ENCODE measurements at places on chromosomes 6 and 20.

DNA sequence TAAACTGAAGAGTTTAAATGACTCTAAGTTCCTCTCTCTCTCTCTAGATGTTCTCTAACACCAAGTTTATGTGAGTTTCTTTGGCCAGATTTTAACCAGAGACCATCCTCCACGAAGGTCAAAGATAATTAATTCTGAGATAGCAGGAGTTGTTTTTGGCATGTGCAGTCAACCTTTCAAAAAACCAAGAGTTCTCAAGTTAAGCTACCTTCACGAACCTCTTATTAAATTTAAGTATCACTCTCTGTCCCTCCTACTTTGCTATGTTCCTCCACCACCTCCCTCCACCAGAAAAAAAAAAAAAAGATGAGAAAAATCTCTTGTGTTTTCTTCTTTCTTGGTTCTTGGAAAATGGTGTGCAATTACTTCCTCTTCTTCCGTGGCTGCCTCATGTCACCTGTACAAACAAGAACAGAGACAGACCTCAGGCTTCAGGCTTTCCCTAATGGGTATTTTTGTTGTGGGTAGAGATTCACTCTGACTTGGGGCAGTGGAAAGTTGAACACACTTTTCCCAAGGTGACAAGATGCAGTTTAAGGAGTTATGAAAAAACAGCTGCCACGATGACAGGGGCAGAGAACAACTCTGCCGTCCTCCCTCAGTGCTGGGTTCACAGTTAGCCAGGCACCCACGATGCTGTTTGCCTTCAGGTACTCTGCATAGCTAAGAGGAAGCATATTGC lies 64.3 kb downstream of the ADTRP start:
- peak; percentile 54 for DNase-seq

- no peak for DNase-seq
Observed at GRCh38 chr6:7033202-7033601, 74.6 kb upstream of the RREB1 start.

- DNase-seq = no peak
Observed at GRCh38 chr6:150719099-150719766, 119.5 kb downstream of the PLEKHG1 start.

DNA sequence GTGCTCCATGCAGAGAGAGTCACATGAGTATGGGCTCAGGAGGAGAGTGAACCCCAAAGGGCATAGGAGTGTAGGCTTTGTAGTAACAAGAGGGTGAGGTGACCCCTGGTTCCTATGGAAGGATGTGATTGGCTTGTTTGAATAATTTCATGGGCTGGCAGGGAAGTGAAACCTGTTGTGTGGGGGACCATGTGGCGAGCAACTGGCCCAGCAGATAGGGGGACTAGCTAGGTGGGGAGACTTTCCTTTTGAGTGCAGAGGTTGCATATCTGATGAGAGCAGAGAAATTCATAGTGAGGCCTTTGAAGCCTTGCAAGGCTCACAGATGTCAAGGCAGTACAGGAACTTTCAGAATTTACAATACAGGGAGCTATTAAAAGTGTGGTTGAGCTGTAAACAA lies 247.9 kb upstream of the SLC35B3 start:
- no peak for DNase-seq

- DNase-seq = no peak
Observed at GRCh38 chr6:166599205-166599604, 12.7 kb upstream of the RAMACL start.

- no peak for DNase-seq
Observed at GRCh38 chr6:34359418-34360158, 32.9 kb downstream of the NUDT3 start.

DNA sequence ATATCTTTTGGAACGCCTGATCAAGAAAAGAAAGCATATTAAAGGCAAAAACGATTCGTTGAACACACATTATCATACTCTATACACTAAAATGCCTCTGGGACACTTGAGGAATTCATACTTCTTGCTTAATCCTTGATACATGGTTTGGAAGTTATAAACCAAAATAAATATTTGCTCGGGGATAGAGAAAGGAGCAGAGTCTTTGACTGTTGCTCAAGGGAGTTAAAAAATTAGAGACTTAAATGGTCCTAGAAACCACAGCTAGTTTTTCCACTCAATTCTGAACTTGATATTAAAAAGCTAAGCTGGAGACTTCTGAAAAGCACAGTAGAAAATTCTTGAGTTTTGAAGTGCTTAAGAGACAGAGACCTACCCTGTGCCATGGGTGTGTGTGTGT lies 98.9 kb downstream of the BCKDHB start:
- no peak for DNase-seq

GRCh38 chr6:34350137-34350933 lies 42.1 kb downstream of the NUDT3 start:
- DNase-seq = no peak

DNA sequence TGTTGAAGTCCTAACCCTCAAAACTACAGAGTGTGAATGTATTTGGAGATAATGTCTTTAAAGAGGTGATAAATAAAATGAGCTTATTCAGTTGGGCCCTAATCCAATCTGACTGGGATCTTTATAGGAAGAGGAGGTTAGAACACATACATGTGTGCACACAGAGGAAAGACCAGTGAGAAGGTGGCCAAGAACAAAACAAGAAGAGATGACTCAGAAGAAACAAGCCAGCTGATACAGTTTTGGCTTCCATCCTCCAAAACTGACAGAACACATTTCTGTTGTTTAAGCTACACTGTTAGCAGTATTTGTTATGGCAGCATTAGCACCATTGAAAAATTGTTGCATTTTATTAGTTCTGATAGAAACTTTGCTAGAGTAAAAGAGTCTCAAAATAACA lies 609.3 kb upstream of the IMPG1 start:
- no peak for DNase-seq

- DNase-seq = peak; percentile 87
Observed at GRCh38 chr6:30828027-30828962, 56.0 kb upstream of the DDR1 start.

DNA sequence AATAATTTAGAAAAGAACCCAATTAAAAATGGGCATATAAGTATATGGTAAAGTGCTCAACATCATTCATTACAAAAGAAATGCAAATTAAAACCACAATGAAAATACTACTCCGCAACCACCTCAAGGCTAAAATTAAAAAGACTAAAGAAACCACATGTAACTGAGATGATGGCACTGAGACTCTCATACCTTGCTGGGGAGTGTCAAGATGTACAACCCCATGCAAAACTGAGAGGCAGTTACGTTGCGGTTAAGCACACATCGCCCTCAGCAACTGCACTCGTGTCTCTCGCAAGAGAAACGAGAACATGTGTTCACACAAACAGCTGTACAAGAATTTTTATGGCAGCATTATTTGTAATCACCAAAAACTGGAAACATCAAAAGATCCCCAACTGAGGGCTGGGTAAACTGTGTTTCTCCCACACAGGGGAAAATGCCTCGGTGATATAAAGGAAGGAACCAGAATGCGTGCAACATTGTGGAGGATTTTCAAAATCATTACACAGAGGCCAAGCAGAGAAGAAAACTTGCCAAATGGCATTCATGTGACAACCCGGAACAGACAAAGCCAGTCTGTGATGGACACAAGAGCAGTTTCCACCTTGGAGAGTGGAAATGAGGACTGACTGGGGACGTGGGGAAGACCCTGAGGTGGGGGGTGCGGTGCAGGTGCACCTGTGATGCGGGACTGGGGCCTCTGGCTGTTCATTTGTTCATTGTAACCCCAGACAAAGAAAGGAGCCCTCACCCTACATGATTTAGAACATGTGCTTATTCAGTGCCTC lies 144.9 kb downstream of the WDR27 start:
- DNase-seq = peak; percentile 42

DNA sequence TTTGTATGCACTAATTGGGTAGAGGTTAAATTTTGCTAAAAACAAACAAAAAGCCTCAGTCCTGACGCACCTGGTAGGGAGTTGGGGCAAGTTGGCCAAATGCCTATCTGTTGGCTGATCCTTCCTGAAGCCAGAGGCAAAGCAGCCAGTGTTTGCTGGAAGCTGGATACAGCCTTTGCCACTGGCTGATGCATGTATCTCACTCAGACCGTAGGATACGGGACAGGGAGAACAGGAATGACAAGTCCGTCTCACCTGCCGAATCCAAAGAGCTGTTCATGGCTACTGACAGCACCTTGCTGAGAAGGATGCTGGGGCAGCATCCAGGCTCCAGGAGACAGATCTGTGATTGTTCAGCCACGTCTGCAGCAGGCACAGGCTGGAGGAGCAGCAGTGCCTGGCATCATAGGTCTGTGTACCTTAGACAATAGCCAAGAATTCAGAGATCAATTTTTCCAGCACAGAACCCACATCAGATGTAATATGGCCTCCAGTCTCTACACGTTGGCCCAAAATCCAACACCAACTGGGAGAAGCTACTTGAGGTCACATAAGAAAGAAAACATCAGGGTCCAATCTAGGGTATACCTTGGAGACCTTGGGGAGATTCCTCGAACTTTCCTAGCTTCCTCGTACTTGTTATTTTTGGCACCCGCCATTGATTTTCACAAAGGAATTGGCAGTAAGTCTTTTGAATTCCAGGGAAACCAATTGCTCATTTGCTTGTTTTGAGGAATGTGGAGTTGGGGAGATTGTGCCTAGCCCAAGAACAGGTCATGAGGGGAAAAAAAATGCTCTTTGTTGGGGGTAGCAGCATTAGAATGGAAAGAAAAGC lies 108.5 kb upstream of the ARMC2 start:
- no peak for DNase-seq

DNA sequence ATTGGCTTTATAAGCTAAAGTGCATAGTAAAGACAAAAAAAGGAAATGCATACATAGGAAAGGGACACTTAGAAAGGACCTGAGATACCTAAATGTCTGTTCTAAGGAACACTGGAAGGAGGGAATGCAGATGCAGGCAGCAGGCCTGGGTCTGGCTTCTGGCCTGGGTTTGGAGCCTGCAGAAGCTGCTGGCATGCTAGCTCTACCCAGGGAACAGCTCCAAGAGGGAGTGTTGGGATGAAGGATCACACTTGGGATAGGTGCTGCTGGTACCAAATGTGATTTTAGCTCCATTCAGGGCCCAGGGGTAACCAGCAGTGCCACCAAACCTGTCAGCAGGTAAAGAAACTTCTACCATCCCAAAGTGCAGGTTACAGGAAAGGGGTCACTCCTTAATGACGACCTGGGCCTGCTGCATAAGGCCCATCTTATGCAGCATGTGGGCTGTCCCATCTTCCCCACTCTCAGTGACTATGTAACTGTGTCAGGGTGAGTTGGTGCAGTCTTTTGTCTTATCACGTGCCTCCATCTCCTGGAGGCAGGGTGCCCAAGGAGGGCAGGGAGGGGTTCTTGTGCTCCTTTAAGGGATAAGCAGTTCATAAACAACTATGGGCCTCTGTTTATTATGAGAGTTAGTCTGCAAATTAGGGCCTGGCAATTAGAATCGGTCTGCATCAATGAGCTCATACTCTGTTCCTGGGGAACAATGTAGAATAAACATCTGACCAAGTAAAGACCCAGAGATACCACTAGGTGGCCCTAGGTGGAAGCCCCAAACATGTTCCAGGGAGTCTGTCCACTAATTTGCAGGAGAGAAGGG lies 26.9 kb downstream of the DDX27 start:
- no peak for DNase-seq

GRCh38 chr6:124688369-124688768 lies 273.9 kb upstream of the RNF217 start:
- no peak for DNase-seq

DNA sequence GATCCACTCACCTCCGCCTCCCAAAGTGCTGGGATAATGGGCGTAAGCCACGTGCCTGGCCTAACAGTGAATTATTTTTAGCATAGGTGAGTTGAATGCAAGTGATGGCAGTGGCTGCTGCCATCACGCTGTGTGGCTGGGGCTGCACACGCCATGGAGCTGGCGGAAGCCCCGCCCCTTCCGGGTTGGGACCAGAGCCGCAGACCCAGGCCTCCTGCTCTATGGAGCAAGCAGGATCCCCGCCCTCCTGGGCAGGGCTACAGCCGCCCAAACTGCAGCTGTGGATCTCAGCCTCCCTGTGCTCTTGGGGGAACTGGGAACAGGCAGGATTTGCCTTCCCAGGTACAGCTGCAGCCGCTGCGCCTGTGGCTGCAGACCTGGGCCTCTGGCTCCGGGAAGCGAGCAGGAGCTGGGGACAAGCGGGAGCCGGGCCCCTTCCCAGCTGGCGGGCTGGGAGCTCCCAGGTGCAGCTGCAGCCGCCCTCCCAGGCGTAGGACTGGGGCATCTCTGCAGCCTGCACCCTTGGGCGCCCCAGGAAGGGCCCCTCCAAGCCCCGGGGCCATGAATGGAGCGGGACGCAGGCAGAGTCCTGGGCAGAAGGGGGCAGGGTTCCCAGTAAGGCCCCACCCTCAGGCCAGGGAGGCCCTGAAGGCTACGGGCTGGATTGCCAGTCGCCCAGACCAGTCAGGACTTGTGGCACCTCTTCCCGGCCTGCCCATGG lies 30.9 kb upstream of the SLA2 start:
- no peak for DNase-seq

DNA sequence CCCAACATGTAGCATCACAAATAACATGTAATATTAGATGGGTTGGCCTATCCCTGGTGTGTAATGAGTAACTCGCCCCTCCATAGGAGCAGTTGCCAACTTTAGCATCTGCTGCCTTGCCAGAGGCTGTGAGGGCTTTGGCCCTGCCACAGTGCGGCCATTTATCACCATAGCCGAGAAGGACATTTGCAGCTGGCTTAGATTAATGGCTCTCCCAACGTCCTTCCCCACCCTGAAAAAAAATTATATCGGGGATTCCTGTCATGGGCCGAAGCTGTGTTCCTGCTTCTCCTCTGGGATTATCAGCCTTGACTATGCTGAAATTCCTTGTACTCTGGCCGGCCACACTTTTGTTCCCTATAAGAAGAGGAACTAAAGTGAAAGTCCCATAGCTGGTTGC lies 7.6 kb upstream of the ADIG start:
- no peak for DNase-seq

DNA sequence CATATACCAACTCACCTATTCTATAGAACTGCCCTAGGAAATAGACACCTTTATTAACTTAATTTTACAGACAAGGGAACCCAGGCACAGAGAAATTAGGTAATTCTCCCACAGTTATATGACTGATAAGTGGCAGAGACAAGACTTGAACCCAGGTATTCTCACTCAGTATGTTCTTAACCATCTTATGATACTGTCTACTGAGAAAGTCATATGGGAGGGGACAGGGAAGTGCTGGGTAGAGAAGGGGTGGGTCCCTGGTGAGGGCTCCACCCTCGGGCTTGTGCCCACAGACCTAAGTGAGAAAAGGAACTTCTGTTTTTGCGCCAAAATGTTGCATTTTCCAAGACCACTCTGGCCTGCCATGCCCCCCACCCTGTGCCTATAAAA lies 123.5 kb downstream of the RNF144B start:
- no peak for DNase-seq

- no peak for DNase-seq
Observed at GRCh38 chr6:55977959-55978665, 102.7 kb upstream of the BMP5 start.

GRCh38 chr6:8499540-8499939 lies 64.2 kb upstream of the SLC35B3 start:
- DNase-seq = no peak

DNA sequence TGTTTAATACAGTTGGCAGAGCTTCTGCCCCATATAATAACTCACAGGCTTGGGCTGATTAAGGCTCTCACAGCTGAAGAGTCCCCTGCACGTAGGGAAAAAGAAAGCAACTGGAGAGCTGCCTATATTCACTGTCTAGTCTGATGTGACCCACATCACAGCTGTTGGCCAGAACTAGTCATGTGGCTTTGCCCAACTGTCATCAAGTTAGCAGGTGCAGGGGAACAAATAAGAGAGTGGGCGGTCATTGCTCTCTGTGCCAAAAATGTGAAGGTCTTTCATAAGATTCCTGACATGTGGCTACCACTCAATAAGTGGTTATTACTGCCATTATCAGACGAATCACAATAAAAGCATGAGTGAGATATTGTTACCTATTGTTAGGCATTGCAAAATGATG lies 665.2 kb downstream of the DOK5 start:
- DNase-seq = no peak
